ENCODE measurements at places on chromosomes 12 and 14. TPM values are rescaled to one million over a fixed set of nuclear protein-coding genes. Genes with fewer than 3 reads are reported as not detected.
A peak's percentile ranks its signal among the peaks of the same experiment; 100 is the strongest.

BCL11B gene
- 1.4 TPM for total RNA-seq

LRRC10 gene
- not detected for total RNA-seq

BHLHE41 gene
- total RNA-seq = 3.4 TPM

TMTC2 gene
- total RNA-seq = 1.7 TPM

LRRC43 gene
- not detected for total RNA-seq

DYRK4 gene
- total RNA-seq = 87.1 TPM

NOXRED1 gene
- 0.58 TPM for total RNA-seq

KRT4 gene
- not detected for total RNA-seq

LPAR5 gene
- 2.5 TPM for total RNA-seq

DNA sequence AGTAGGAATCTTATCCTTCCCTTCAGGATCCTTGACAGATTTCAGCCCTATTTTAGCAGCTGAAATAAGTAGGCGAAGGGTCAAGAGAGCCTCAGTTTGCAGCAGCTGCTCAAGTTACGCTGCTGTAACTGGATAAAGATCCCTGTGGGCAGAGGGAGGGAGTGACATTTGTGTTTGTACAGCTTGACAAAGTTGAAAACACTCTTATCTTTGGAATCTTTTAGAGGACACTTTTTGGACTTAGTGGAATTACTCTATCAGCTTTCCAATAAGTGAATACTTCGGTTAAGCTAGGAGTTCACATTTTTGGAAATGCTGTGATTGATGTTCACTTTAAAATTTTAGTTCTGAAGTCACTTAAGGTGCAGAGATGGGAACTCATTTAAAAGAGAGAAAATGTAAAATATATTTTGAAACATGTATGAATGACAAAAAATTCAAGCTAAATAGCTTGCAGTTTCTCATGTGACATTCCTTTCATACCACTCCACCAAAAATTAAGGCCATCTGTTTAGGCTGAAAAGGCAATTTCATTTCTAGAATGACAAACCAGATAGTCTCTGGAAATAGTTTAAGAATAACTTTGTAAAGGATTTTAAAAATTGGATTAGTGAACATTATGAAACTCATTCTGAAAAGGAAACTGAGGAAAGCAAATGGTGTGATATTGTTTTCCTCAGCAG lies 55.2 kb downstream of the SLC38A4 start:
- H3K36me3 ChIP-seq = no peaks in the 10 kb centered on the region
- H3K4me3 ChIP-seq = no peak overlapping the region
- H3K27me3 ChIP-seq = no peaks in the 10 kb centered on the region
- peak; percentile 20 for DNase-seq
- peak overlapping the region; percentile 92 for H3K27ac ChIP-seq

GRCh38 chr12:475286-475685 lies 15.5 kb downstream of the B4GALNT3 start:
- H3K4me1 ChIP-seq = peaks cover 10% of the 10 kb centered on the region
- H3K27me3 ChIP-seq = peaks cover 19% of the 10 kb centered on the region
- H3K36me3 ChIP-seq = no peaks in the 10 kb centered on the region
- no peak overlapping the region for H3K4me3 ChIP-seq

- H3K4me3 ChIP-seq = no peak overlapping the region
- no peak for DNase-seq
- no peak overlapping the region for H3K27ac ChIP-seq
Observed at GRCh38 chr12:28575593-28576205, 385.4 kb downstream of the CCDC91 start.

GRCh38 chr14:30872602-30873001 lies 1.8 kb upstream of the COCH start:
- no peaks in the 10 kb centered on the region for H3K36me3 ChIP-seq
- no peak overlapping the region for H3K4me3 ChIP-seq
- no peaks in the 10 kb centered on the region for H3K4me1 ChIP-seq
- no peak overlapping the region for H3K27ac ChIP-seq

DNA sequence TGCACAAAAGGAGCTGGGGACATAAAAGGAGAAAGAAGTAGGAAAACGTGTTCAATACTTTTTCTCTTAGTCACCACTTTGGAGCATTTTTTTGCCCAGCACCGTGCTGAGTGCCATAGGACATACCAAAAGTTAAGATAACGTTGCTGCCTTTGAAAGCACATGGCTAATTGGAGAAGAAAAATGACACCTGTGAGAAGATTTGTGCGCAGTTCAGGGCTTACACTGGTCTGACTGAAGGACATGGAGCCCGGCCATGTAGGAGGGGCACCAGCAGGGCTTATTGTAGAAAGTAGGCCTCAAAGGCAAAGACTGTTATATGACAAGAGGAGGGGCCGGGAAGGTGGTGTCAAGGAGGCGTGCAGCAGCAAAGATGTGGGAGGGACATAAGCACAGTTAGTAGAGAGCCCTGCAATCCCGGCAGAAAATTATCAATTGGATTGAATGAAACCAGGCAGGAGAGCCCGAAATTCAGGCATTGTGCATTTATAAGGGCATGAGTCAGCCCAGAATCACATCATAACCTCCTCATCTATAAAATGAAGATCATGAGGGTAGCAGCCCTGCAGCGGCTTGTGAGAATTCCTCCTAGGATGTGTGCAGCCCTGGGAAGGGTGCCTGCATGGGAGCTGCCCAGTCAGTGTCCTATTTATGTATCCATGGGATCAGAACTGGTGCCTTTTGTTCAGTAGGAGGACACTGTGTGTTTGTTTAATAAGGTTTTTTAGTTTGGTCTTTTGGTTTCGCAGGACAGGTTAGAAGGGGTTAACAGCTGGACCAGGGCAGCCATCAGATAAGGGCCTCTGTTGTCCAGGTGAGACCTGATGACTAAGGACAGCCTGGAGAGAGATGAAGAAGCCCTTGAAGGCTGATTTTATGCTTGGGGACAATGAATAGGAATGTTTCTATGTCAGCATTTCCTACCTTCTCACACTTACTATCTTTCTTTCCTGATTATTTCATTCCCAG lies 122.4 kb downstream of the GPR135 start:
- no peaks in the 10 kb centered on the region for H3K27me3 ChIP-seq
- peaks cover 30% of the 10 kb centered on the region for H3K4me1 ChIP-seq
- H3K4me3 ChIP-seq = no peak overlapping the region
- H3K36me3 ChIP-seq = no peaks in the 10 kb centered on the region
- no peak overlapping the region for H3K27ac ChIP-seq

DNA sequence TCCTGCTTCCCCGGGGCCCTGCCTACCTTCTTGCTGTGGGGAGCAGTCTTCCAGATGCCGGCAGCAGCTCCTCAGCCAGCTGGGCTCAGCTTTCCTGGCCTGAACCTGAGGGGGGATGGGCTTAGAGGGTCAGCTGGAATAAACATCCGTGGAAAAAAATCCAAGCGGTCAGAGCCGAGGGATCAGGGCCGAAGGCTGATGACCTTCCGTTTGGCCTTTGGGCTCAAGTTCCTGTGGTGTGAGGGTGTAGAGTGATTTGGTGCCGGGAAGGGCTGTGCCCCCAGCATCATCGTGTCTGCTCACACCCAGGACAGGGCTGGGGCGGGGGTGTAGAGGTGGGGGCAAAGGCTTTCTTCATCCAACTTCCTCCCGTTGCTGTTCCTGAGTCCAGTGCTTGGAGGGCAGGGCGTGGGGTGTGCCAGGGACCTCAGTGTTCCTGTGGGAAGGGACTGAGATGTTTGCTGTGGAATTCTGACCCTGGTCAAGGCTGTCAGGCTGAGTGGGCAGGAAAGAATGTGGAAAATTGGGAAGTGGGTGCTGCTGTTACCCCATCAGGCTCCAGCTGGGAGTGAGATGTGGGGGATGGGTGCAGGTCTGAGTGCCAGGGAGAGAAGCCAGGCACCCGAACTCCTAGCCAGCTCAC lies 2.6 kb downstream of the SMIM41 start:
- H3K4me3 ChIP-seq = no peak overlapping the region
- H3K4me1 ChIP-seq = peaks cover 14% of the 10 kb centered on the region
- H3K27me3 ChIP-seq = peaks cover 18% of the 10 kb centered on the region
- peaks cover 11% of the 10 kb centered on the region for H3K36me3 ChIP-seq
- DNase-seq = no peak

- H3K36me3 ChIP-seq = no peaks in the 10 kb centered on the region
- no peak overlapping the region for H3K4me3 ChIP-seq
- no peak for DNase-seq
- H3K27me3 ChIP-seq = no peaks in the 10 kb centered on the region
- peak overlapping the region; percentile 9 for H3K27ac ChIP-seq
- peaks cover 24% of the 10 kb centered on the region for H3K4me1 ChIP-seq
Observed at GRCh38 chr14:54102530-54102929, 145.9 kb upstream of the BMP4 start.

DNA sequence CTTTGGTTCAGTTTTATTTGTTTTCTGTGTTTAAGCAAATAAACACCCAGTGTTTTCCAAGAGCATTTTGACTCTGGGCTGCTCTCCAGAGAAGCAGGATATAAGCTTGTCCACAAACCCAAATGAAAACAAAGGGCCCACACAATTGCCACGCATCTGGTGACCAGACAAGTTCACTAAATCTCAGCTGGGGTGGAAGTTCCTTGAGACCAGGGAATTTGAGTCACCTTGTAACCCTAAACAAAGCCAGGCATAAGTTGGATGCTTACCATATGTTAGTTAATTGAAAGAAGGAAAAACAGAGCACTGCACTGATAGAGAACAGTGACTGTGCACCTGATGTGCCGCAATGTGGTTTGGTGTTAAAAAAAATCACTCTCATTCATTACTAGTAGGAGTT lies 1.6 kb upstream of the TXNRD1 start:
- H3K36me3 ChIP-seq = peaks cover 6% of the 10 kb centered on the region
- H3K27me3 ChIP-seq = no peaks in the 10 kb centered on the region
- peak; percentile 78 for DNase-seq
- H3K27ac ChIP-seq = no peak overlapping the region
- H3K4me3 ChIP-seq = no peak overlapping the region

GRCh38 chr12:94340573-94340972 lies 119.1 kb downstream of the CEP83 start:
- peaks cover 6% of the 10 kb centered on the region for H3K4me1 ChIP-seq
- peaks cover 7% of the 10 kb centered on the region for H3K36me3 ChIP-seq
- DNase-seq = no peak
- H3K27me3 ChIP-seq = no peaks in the 10 kb centered on the region

DNA sequence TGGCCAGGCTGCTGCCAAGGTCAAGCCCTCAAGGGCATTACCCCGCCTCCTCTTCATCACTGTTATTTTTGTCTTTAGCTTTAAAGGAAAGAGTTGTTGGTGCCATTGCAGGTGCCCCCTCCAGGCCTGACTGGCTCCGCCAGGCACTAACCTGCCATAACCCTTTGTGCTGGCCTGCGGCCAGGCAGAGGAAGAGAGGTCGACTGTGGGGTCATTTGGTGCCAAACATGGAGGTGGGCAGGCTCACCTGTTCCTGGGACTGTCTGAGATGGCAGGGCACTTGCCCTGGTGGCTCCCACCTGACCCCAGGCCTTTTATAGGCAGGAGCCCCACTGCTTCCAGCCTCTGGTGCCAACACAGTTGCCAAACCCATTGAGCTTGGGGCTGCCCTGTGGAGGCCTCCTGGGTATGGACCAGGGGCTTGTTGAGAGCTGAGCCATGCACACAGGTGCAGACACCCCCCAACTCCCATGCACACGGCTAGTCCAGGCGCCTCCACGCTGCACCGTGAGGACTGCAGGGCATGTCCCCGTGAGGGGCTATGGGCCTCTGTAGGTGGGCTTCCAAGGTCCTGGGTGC lies 29.4 kb upstream of the PLD4 start:
- no peak overlapping the region for H3K27ac ChIP-seq
- no peak for DNase-seq
- no peaks in the 10 kb centered on the region for H3K4me1 ChIP-seq
- no peak overlapping the region for H3K4me3 ChIP-seq
- peaks cover 15% of the 10 kb centered on the region for H3K36me3 ChIP-seq
- no peaks in the 10 kb centered on the region for H3K27me3 ChIP-seq

GRCh38 chr14:81589381-81590065 lies 55.9 kb upstream of the SEL1L start:
- H3K4me1 ChIP-seq = no peaks in the 10 kb centered on the region
- H3K4me3 ChIP-seq = no peak overlapping the region
- no peaks in the 10 kb centered on the region for H3K27me3 ChIP-seq
- no peaks in the 10 kb centered on the region for H3K36me3 ChIP-seq
- H3K27ac ChIP-seq = no peak overlapping the region

DNA sequence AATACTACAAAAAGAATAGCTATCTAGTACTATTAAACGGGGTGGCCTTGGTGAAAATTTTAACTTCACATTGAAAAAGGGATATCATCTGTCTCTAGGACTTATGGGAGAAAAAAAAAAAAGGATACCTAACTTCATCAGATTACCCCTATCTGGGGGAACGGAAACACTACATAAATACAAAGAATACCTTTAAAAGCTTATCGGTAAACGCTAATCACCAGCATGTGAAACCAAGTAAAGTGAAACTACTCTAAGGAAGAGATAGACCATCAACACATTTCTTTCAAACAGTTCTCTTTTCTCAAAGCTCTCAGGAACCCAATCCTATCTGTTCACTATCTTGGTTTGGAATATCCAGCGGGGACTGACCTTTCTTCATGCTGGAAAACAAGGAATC lies 3.5 kb downstream of the KICS2 start:
- H3K27ac ChIP-seq = no peak overlapping the region
- H3K4me3 ChIP-seq = no peak overlapping the region
- no peak for DNase-seq
- H3K4me1 ChIP-seq = peaks cover 18% of the 10 kb centered on the region
- H3K27me3 ChIP-seq = no peaks in the 10 kb centered on the region

GRCh38 chr12:57803319-57803893 lies 15.1 kb downstream of the AVIL start:
- H3K27ac ChIP-seq = no peak overlapping the region
- H3K4me1 ChIP-seq = no peaks in the 10 kb centered on the region
- H3K36me3 ChIP-seq = peaks cover 26% of the 10 kb centered on the region
- DNase-seq = peak; percentile 61
- H3K27me3 ChIP-seq = no peaks in the 10 kb centered on the region

GRCh38 chr14:39446131-39446744 lies 14.0 kb upstream of the FBXO33 start:
- H3K4me1 ChIP-seq = peaks cover 7% of the 10 kb centered on the region
- no peak overlapping the region for H3K4me3 ChIP-seq
- no peaks in the 10 kb centered on the region for H3K36me3 ChIP-seq
- no peaks in the 10 kb centered on the region for H3K27me3 ChIP-seq
- H3K27ac ChIP-seq = no peak overlapping the region

- H3K27me3 ChIP-seq = no peaks in the 10 kb centered on the region
- H3K4me1 ChIP-seq = peaks cover 26% of the 10 kb centered on the region
- no peak overlapping the region for H3K4me3 ChIP-seq
- DNase-seq = no peak
- H3K36me3 ChIP-seq = no peaks in the 10 kb centered on the region
Observed at GRCh38 chr14:60253649-60254048, 4.6 kb downstream of the PPM1A start.

Data from MCF 10A (cell line).